Stimulated activated CD4-positive, alpha-beta T cell treated with anti-CD3 and anti-CD28 coated beads, Interleukin-15, amount 100 ng/mL, for 1 hour (primary cell): ENCODE measurements at places on chromosomes 6 and 20.
A peak's percentile ranks its signal among the peaks of the same experiment; 100 is the strongest.

- no peak for DNase-seq
Observed at GRCh38 chr6:132130626-132131298, 179.6 kb upstream of the CCN2 start.

DNA sequence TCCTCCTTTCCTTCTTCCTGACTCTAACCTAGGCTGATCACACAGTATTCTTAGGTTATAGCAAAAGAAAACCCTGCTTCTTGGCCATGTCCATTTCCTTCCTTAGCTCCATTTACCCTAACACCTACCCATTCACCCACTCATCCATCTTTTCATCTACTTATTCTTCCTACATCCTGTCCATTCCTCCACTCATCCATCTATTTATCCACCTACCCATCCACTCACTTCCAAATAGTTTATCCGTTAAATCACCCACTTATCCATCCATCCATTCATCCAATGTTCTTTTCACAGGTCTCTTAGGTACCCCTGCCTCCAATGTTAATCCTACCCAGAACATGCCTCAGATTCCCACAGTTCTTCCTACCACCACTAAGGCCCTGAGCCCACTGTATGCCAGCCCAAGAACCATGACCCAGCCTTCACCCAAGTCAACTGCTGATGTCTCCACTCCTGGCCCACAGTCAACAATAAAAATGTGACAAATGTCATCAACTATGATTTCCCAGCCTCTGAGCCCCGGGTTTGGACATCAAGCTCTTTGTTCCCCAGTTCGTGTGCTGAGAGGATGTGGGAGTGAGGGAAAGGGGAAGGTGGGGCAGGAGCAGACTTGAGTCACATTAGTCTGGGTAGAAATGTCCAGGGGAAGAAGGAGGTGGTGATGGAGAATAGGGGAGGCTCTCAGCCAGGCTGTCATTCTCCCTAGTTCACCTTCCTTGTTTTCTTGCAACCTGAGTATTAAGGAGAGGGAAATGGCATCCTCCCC lies 24.4 kb downstream of the TREML4 start:
- DNase-seq, result no peak

GRCh38 chr6:98605705-98606104 lies 228.7 kb upstream of the POU3F2 start:
- no peak for DNase-seq

- no peak for DNase-seq
Observed at GRCh38 chr6:48036316-48036715, 74.7 kb downstream of the PTCHD4 start.

DNA sequence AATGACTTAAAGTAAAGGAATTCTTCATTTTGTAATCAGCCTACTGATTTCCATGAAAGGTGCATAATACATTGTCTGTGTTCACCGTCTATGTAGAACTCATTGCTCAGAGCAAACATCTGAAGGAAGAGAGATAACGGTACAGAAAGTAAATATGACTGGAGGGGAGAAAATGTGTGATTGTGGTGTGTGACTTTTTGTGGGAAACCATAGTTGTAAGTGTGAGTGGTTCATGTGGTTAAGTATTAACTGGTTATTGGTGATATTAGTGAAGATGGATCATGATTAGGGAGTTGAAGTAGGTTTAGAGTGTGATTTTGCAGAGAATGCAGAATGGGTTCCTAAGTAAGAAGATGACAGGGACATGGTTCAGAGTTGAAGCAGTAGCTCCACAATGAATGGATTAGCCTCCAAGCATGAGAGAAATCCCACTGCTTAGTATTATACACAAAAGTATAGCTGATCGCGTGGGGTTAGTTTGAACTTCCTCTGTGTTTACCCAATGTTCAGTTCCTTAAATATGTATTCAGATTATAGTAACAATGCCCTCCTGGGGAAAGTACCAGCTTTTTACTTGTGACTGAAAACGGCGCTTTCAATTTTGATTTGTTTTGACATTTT lies 368.9 kb downstream of the UTRN start:
- no peak for DNase-seq

DNA sequence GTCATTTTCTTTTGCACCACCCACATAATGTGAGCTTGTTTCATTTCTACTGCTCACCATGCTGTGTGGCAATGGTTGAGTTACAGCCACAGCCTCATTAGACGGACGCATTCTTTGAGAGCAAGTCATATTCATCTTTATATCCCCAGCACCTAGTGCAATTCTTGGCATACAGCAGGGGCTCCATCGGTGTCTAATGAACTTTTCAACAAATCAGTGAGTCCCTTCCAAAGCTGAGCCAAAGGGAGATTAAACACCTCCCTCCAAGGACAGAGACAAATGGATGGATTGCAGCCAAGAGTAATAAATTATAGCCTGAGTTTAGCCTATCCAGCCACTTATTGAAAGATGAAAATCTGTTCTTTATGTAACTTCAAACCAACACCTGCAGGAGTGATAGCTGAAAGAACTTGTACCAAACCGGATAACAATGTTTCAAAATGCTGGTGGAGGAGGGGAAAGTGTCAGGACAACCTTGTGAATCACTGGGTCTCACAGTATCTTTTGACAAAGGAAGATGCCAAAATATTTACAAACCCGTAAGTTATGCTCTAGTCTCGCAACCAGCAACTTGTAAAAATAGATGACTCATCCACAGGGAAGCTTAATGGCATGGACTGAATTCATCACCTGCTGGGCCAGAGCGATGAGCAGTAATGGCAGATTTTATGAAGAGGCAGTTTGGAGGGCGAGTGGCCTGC lies 139.0 kb downstream of the PXDC1 start:
- no peak for DNase-seq

GRCh38 chr6:43703512-43704429 lies 16.2 kb upstream of the MRPS18A start:
- no peak for DNase-seq

DNA sequence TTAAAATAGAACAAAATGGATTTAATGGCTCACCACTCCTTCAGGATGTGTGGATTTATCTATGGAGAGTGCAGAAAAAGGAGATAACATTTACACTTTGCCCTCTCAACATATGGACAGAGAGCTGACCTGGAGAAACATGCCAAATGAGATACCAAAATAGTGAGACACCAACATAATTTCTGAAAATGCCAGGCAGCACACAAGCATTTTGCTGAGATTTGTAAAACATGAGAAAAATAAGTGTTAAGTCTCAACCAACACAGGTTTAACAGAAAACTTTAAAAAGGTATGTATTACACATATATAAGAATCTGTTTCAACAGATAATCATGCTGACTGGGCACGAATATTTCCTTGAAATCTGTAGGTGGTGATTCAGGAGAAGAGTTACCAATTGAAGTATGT lies 145.2 kb downstream of the REV3L start:
- no peak for DNase-seq

GRCh38 chr6:52013035-52013434 lies 74.4 kb downstream of the PKHD1 start:
- DNase-seq, result no peak

- peak; percentile 4 for DNase-seq
Observed at GRCh38 chr6:148177589-148178233, 164.9 kb upstream of the SASH1 start.

DNA sequence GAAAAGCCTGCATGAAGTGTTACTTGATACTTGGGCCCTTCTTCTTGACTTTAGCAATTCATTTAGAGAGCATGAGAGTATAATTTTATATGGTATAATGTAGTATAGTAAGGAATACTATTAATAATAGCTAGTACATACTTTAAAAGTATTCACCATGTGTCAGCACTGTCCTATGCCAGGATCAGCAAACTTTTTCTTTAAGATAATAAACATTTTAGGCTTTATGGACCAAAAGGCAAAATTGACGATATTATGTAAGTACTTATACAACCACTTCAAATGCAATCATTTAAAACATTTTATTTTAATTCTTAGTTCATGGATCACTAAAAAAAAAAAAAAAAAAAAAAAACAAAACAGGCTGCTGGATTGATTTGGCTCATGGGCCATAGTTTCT lies 163.9 kb downstream of the IBTK start:
- DNase-seq, result no peak

DNA sequence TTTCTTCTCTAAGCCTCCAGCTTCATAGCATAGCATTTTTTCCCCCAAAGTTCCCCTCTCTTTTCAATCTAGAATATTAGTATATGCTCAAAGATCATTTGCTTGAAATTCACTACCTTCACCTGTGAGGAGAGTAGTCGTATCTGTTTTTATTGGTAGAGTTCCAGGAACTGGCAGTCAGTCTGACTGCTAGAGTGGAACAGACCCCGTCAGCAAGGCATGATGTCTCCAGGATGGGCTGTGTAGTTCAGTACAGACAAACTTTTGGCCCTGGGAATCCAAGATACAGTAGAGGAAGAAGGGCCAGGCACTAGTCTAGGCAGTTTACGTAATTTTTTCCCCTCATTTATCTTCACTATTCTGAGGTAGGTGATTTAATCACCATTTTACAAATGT lies 29.1 kb downstream of the RALY start:
- no peak for DNase-seq

DNA sequence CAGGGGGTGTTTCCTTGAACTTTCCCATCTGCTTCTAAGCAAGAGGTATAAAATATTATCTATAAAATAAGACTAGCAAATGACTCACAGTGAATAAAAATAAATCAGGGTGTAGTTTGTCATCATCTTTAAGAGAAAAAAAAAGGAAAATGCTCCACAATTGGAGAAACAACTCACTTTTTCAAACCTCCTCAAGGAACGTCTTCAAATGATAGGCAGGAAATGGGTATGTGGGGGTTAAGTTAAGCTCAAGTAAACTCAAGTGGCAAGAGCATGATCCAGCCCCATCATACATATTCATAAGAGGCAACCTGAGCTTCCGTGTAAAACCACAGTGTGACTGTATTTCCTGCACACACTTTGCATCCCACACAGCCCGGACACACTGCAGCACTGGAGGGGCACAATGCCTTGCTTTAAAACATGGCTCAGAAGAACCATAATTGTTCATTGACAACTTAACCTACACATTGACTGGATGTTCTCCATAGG lies 58.5 kb upstream of the CEP85L start:
- peak; percentile 38 for DNase-seq

DNA sequence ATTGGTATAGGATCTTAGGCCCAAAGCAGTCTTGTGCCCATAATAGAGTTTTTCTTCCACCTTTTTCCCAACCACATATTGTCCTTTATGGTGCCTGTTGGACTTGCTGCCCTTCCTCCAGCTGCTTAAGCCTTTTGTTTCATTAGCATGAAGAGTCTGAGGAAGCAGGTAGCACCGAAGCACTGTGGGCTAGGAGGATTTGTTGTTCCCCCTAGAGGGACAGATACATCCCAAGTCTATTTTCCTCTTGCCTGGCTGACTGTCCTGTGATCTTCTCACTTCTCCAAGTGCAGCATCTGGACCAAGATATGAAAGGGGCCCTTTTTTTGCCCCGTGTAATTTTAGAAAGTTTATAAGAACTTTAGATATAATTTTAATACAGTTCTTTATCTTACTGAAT lies 50.7 kb upstream of the COL10A1 start:
- DNase-seq, result no peak

DNA sequence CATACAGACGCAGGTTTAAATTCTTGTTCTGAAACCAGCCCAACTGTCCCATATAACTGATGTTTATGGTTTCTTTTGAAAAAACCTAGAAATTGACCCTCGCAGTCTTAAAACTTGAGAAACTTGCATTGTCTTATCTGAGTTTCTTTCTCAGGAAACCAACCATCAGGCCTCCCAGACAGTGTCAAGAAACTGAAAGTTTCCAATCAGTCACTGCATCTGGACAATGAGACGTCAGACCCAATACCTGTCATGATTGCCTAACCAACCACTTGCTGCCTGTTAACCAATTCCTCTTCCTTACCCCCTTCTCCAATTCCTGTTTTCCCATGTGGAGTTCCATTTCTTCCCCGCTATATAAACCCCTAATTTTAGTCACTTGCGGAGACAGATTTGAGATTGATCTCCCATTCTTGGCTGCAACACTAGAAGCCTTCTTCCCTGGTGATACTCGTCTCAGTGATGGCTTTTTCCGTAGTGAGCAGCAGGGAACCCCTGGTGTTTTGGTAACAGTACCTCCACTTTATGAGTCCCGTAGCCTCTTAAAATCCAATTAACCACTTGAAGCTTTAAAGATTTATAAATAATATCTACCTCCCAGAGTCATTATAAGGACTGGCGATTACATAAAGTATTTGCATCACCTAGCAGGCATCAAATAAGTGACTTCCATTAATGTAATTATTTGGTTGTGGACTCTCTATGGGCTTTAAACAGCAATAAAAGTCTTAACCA lies 49.3 kb downstream of the GPR63 start:
- DNase-seq, result no peak

- DNase-seq, result no peak
Observed at GRCh38 chr6:138088326-138088762, 18.9 kb downstream of the PERP start.

- no peak for DNase-seq
Observed at GRCh38 chr6:63742060-63742459, 106.5 kb downstream of the PHF3 start.

DNA sequence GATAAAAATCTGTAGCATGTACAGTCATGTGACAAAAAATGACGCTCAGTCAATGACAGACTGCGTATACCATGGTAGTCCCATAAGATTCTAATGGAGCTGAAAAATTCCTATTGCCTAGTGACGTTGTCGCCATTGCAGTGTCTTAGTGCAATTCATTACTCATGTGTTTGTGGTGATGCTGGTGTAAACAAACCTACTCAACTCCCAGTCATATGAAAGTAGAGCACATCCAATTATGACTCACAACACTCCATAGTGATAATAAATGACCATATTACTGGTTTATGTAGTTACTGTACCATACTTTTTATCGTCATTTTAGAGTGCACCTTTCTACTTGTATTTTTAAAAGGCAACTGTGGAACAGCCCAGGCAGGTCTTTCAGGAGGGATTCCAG lies 45.0 kb downstream of the TFAP2A start:
- no peak for DNase-seq
